ENCODE measurements at places on chromosomes 5 and 9. TPM values are rescaled to one million over a fixed set of nuclear protein-coding genes. Genes with fewer than 3 reads are reported as not detected.

DNA sequence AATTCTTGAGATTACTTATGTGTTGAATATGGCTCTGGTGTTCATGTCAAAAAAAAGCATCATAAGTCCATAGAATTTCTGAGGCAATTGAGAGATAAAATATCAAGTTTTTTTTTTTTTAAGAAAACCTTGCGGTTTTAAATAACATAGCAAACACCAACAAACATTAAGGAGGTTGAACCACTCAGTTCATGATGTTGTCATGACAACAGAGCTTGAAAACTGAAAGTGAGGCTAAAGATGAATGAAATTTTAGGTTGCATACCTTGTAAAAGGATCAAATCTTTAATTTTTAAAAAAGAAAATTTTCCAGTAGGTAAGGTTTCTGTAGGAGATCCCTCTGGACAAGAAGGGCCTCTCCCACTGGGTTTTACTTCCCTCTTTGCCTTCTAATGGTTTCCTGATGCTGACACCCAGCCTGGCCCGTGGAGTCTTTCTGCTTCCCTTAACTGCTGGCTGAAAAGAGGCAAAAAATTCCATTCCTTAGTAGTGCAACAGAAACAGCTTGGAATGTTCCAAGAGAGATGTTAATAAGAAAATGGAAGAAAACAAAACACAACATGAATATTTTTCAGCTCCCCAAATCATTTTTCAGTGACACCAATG, 60.0 kb upstream of the FER start:
- DNase-seq, result no peak
- H3K4me1 ChIP-seq, result peaks cover 9% of the 10 kb centered on the region
- H3K27me3 ChIP-seq, result no peaks in the 10 kb centered on the region
- H3K4me3 ChIP-seq, result no peak overlapping the region
- no peak overlapping the region for H3K27ac ChIP-seq

- H3K4me1 ChIP-seq, result no peaks in the 10 kb centered on the region
- H3K27me3 ChIP-seq, result no peaks in the 10 kb centered on the region
- no peak for DNase-seq
- no peak overlapping the region for H3K27ac ChIP-seq
- no peak overlapping the region for H3K4me3 ChIP-seq
These were observed 142.8 kb upstream of the PDE4D start for GRCh38 chr5:60036192-60036938.

DNA sequence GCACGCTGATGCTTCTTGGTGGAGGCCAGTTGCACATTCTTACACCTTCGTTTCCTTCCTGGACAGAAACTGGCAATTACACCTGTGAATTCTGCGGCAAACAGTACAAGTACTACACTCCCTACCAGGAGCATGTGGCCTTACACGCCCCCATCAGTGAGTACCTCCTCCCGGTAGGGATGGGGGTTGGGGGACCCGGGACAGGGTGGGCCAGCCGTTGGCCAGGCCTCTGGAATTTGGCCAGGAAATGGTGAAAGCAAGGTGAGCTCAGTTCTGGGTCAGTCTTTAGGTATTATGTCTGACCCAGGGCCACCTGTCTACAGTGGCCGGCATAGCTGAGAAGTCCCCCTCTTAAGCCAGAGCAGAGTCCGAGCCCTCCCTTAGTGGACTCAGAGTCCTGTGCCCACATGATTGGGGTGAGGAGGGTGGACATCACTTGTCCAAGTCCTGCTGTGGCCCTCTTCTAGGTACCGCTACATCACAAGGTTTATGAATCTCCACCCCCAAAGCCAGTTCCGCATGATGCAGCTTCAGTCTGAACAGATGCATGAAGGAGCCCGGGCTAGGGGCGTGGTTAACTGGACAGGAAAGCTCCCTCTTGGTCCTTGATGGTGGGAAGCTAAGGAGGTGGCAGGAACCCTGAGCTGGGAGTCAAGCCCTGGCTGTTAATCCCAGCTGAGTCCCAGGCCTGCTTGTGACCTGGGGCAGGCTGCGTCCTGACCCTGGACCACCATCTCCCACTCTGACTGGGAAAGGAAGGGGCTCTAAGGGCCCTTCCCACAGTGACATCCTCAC, 61.3 kb downstream of the AMBP start:
- no peak for DNase-seq
- no peaks in the 10 kb centered on the region for H3K36me3 ChIP-seq
- H3K4me3 ChIP-seq, result no peak overlapping the region

DNA sequence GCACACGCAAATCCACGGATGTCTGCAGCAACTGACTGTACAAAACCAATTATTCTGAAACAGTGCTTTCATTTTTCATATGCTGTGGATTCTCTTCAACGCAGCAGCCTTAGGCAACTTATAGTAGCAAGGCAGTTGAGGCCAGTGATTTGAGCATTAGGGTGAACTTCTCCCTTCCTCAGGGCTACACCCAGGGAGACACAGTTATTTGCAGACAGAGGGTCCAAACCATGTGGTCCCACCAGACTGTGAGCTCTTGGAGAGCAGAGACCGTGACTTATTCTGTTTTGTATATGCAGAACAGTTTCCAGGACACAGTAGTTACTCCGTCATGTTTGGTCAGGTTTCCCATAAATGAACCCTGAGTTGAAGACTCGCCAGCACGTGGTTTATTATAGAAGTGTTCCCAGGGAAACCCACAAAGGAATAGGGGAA, 19.0 kb upstream of the WHRN start:
- no peak overlapping the region for H3K27ac ChIP-seq
- no peaks in the 10 kb centered on the region for H3K36me3 ChIP-seq
- no peaks in the 10 kb centered on the region for H3K4me1 ChIP-seq
- H3K27me3 ChIP-seq, result no peaks in the 10 kb centered on the region
- no peak overlapping the region for H3K4me3 ChIP-seq

GRCh38 chr9:111036429-111036789, 1.9 kb downstream of the LPAR1 start:
- no peaks in the 10 kb centered on the region for H3K27me3 ChIP-seq
- no peaks in the 10 kb centered on the region for H3K36me3 ChIP-seq
- peaks cover 9% of the 10 kb centered on the region for H3K4me1 ChIP-seq
- H3K27ac ChIP-seq, result peak overlapping the region; percentile 95
- peak; percentile 56 for DNase-seq

GRCh38 chr9:25677301-25678146, 720 bp downstream of the TUSC1 start:
- H3K4me3 ChIP-seq, result peak overlapping the region; percentile 49
- no peaks in the 10 kb centered on the region for H3K36me3 ChIP-seq
- DNase-seq, result peak; percentile 79
- H3K27ac ChIP-seq, result no peak overlapping the region
- H3K27me3 ChIP-seq, result no peaks in the 10 kb centered on the region
- H3K4me1 ChIP-seq, result no peaks in the 10 kb centered on the region

DNA sequence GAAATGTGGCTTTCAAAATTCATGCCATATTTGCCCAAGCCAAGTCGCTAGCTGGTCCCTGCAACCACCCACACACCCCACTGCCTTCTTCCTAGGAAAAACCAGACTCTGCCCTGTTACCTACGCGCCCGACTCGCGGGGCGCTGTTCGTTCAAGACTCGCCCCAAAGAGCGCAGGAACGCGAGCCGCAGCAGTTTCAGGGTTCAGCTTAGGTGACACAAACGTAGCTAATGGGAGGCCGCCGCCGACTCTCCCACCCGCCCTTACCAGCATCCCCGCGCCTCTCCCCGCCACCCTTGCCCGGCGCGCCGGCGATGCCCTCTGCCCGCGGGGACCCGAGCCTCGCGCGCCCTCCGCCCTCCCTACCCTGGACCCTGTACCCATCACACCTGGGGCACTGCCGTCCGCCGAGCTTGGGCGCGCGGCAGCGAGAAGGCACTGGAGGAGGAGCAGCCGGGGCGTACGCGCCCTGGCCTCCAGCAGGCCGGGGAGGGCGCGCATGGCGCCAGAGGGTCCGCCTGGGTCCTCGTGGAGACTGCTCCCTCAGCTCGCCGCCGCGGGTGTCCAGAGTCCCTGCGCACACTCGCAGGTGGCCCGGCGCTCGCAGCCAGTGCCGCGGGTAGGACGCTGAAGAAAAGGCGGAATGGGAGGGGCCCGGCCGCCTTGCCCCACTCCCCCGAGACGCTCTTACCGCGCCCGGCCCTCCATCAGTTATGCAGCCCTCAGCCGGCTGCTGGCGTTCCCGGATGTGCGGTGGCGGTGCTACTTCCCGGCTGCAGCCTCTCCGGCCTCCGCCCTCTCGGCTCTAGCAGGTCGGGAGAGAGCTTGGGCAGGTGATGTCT, at the start of gene EMB:
Gene EMB (minus strand): TSS at position 638 of the 842 bp plus-strand sequence. CDS start 137 bp downstream, at position 501.
- H3K4me1 ChIP-seq, result no peaks in the 10 kb centered on the region
- no peak within 1 kb of the TSS for H3K27ac ChIP-seq
- H3K4me3 ChIP-seq, result peak within 1 kb of the TSS; percentile 25

GRCh38 chr5:109739741-109740728, 50.3 kb downstream of the MAN2A1 start:
- H3K27ac ChIP-seq, result peak overlapping the region; percentile 54
- H3K36me3 ChIP-seq, result no peaks in the 10 kb centered on the region
- no peak for DNase-seq
- H3K4me1 ChIP-seq, result peaks cover 14% of the 10 kb centered on the region

- H3K4me1 ChIP-seq, result no peaks in the 10 kb centered on the region
- no peaks in the 10 kb centered on the region for H3K36me3 ChIP-seq
- no peaks in the 10 kb centered on the region for H3K27me3 ChIP-seq
- H3K27ac ChIP-seq, result no peak overlapping the region
- no peak overlapping the region for H3K4me3 ChIP-seq
These were observed 188.5 kb downstream of the COX7C start for GRCh38 chr5:86806206-86806605.

- H3K36me3 ChIP-seq, result no peaks in the 10 kb centered on the region
- no peak overlapping the region for H3K4me3 ChIP-seq
- peaks cover 14% of the 10 kb centered on the region for H3K4me1 ChIP-seq
- no peak overlapping the region for H3K27ac ChIP-seq
- no peak for DNase-seq
- no peaks in the 10 kb centered on the region for H3K27me3 ChIP-seq
These were observed 34.0 kb downstream of the KLF4 start for GRCh38 chr9:107455425-107456135.

- no peak for DNase-seq
- peaks cover 6% of the 10 kb centered on the region for H3K4me1 ChIP-seq
- H3K36me3 ChIP-seq, result no peaks in the 10 kb centered on the region
- H3K4me3 ChIP-seq, result no peak overlapping the region
These were observed 132.4 kb downstream of the KCNIP1 start for GRCh38 chr5:170636206-170636605.

- no peaks in the 10 kb centered on the region for H3K36me3 ChIP-seq
- no peak overlapping the region for H3K27ac ChIP-seq
- peak overlapping the region; percentile 82 for H3K4me3 ChIP-seq
- no peak for DNase-seq
- H3K4me1 ChIP-seq, result peaks cover 5% of the 10 kb centered on the region
- no peaks in the 10 kb centered on the region for H3K27me3 ChIP-seq
These were observed 548 bp downstream of the CEP120 start for GRCh38 chr5:123422433-123423277.

DNA sequence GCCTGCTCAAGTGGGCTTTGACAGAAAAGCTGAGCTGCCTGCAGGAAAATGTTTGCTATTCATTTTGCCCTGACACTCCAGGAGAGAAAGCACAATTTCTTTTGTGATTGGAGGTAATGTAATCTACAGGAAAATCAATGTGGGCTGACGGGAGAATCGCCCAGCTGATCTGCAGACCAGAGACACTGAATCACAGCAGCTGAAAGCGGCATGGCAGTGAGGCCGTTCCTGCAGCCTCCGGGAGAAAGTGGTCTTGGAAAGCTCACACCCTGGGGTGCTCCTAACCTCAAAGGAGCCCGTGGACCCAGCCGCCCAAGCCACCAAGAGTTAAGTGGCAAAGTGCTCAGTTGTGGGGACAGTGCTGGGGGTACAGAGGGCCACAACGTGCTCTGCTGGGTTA, 593.6 kb downstream of the BNC2 start:
- H3K4me3 ChIP-seq, result no peak overlapping the region
- H3K4me1 ChIP-seq, result no peaks in the 10 kb centered on the region
- no peaks in the 10 kb centered on the region for H3K36me3 ChIP-seq

GRCh38 chr9:35695943-35696401, 6.2 kb upstream of the TPM2 start:
- no peak overlapping the region for H3K27ac ChIP-seq
- H3K27me3 ChIP-seq, result no peaks in the 10 kb centered on the region
- H3K4me3 ChIP-seq, result no peak overlapping the region
- peaks cover 1% of the 10 kb centered on the region for H3K36me3 ChIP-seq
- H3K4me1 ChIP-seq, result peaks cover 12% of the 10 kb centered on the region
- no peak for DNase-seq

GRCh38 chr5:118533156-118533555, 455.2 kb downstream of the DTWD2 start:
- no peaks in the 10 kb centered on the region for H3K36me3 ChIP-seq
- H3K4me1 ChIP-seq, result no peaks in the 10 kb centered on the region
- H3K27me3 ChIP-seq, result no peaks in the 10 kb centered on the region
- no peak overlapping the region for H3K27ac ChIP-seq
- no peak for DNase-seq

Gene PRDM9
- total RNA-seq, result not detected

Gene UNC5A
- 0.14 TPM for total RNA-seq

Gene CERCAM
- total RNA-seq, result 12.3 TPM

Gene ELAVL2
- total RNA-seq, result 0.21 TPM

Gene IFNA7
- not detected for total RNA-seq
